ENCODE measurements at places on chromosomes 12 and 14.
A peak's percentile ranks its signal among the peaks of the same experiment; 100 is the strongest.

DNA sequence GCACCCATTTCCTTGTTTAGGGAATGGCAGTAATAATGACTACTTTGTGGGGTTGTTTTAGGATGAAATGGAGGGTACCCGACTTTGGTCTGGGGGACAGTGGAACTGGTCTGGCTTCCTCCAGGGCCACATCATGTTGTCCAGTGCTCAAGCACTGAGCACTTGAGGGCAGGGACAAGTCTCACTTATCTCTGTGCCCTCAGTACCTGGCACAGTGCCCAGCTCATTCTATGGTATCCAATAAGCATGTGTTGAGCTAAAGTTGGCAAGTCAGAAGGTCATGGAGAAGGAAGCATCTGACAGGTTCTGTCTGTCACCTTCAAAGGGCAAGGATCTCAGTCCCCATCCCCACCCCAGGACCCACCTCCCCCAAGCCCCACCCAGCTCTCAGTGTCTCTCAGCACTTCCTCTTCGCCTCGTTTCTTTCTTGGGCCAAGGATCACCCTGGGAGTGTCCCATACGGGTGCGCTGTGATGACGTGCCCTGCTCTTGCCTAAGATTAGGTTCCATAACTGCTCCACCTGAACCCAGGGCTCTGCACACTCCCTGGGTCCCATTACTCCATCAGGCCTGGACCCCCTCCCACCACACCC lies 24.3 kb upstream of the TMEM106C start:
- no peak for DNase-seq

- peak; percentile 85 for DNase-seq
These were observed 10.4 kb downstream of the OTUB2 start for GRCh38 chr14:94036313-94037167.

GRCh38 chr12:121590476-121591143 lies 9.8 kb upstream of the KDM2B start:
- DNase-seq = peak; percentile 28

GRCh38 chr12:57881475-57881874 lies 34.9 kb upstream of the CTDSP2 start:
- DNase-seq = no peak

- peak; percentile 28 for DNase-seq
These were observed 50.5 kb downstream of the IRF2BPL start for GRCh38 chr14:76977793-76978720.

- DNase-seq = no peak
These were observed 11.2 kb upstream of the TCP11L2 start for GRCh38 chr12:106291342-106291741.

DNA sequence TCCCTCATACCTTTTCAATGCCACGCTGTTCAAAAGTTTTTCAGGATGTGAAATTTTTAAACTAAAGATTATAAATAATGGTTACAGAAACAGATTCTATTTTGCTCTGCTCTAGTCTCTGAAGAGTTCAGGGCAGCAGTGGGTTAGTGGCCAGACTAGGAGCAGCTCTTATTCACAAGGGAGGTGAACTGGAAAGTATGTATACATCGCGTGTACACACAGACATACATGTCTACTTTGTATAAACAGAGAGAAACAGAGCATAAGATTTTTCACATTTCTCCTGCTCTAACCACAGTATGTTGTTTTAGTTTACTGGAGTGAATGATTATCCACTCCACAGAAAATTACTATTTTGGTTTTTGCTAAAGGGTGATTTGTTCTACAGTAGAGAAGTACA lies 74.4 kb upstream of the CRY1 start:
- no peak for DNase-seq

GRCh38 chr14:61582815-61583214 lies 112.5 kb upstream of the HIF1A start:
- no peak for DNase-seq

DNA sequence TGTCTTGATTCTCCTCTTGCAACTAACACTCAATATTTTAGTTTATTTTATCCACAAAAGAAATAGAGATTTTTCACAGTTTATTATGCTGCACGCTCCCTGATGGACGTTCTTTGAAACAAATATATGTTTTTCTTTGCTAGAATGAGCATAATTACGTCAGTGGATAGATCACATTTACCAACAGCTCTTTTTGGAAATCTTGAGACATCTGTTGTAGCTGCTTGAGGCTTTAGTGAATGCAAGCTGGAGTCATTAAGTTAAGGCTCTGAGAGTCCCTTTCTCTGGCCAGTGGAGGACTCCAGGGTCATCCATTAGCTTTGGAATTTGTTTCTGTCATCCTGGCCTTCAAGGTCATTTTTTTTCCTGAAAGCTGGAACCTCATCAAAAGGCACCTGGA lies 405.6 kb upstream of the TMEM132C start:
- DNase-seq = no peak

GRCh38 chr12:13032164-13032563 lies 12.0 kb upstream of the FAM234B start:
- no peak for DNase-seq

DNA sequence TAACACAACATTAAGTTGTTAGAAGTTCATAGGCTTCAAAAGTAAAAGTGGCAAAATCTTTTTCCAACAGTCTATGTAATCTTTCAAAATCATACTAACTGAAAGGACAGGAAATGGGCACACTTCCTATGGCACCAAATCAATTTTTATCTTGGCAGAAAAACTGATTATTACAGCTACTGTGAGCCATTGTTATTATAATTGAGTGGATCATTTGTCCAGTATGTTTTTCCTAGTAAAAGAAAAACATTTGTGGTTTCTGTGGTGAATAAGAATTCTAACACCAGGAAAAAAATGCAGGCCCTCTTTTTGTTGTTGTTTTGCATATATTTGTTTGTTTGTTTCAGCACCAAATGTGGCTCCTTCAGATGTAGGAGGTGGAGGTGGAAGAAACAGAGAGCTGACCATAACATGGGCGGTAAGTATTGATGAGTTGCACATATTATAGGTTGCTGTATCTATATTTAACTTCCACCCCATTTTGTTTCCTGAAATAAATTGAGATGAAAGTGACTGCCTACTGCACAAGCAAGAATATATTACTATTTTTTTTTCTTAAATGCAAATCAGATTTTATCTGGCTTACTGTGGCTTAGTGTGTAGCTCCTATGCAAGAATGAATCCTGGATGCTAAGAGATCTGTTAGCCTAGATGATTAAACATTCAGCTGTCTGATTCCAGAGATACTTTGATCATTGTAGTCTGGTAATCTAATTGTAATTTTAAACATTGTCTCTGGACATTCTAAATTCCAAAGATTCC lies 174.1 kb upstream of the PDZRN4 start:
- no peak for DNase-seq

GRCh38 chr12:104805186-104805585 lies 152.9 kb downstream of the SLC41A2 start:
- peak; percentile 42 for DNase-seq

- no peak for DNase-seq
These were observed 35.2 kb downstream of the CRY1 start for GRCh38 chr12:107058190-107058589.

DNA sequence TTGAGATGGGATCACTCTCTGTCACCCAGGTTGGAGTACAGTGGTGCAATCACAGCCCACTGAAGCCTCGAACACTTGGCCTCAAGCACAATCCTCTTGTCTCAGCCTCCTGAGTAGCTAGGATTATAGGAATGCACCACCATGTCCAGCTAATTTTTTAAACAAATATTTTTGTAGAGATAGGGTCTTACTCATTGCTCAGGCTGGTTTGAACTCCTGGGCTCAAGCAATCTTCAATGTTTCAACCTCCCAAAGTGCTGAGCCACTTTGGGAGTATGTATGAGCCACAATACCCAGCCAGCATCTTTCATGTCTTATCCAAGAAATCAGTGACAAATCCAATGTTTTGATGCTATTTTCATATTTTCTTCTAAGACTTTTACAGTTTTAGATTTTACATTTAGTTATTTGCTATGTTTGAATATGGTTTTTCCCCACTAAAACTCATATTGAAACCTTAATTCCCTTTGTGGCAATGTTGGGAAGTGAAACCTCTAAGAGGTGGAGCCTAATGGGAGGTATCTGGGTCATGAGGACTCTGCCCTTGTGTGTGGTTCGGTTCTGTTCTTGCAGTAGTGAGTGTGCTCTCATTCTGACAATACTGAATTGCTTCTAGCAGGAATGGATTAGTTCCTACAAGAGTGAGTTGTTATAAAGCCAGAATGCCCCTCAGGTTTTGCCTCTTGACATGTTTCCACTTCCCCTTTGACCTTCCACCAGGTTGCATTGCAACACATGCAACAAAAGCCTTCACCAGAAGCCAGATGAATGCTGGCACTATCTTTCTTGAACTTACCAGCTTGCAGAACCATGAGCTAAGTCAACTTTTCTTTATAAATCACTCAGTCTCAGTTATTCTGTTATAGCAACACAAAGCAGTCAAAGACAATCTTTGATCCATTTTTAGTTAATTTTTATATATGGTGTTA lies 80.8 kb upstream of the AMIGO2 start:
- no peak for DNase-seq

DNA sequence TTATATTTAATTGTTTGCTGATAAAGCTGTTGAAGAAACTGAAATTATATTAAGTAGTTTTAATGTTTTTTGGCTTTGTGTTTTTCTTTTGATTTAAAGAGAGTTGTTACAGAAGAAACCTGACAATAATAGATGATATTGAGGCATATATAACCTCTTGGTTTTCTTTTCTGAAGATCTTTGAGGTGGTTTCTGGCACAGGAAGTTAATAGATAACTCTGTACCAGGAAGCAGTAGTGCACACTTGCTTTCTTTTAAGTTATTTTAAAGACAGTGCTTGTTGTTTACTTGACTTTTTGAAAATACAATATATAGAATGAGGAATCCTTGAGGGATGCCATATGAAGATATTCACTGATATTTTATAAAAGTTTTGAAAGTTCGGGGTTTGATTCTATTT lies 209.0 kb upstream of the FBXO33 start:
- no peak for DNase-seq

- DNase-seq = no peak
These were observed 8.1 kb upstream of the IRF2BPL start for GRCh38 chr14:77036484-77037214.

- no peak for DNase-seq
These were observed 327.2 kb upstream of the E2F7 start for GRCh38 chr12:77392467-77393088.

GRCh38 chr12:88223519-88223918 lies 81.4 kb downstream of the TMTC3 start:
- no peak for DNase-seq

- DNase-seq = no peak
These were observed 6.3 kb upstream of the CFAP54 start for GRCh38 chr12:96483116-96483515.

- no peak for DNase-seq
These were observed 287.5 kb downstream of the FOXG1 start for GRCh38 chr14:29054119-29054518.

DNA sequence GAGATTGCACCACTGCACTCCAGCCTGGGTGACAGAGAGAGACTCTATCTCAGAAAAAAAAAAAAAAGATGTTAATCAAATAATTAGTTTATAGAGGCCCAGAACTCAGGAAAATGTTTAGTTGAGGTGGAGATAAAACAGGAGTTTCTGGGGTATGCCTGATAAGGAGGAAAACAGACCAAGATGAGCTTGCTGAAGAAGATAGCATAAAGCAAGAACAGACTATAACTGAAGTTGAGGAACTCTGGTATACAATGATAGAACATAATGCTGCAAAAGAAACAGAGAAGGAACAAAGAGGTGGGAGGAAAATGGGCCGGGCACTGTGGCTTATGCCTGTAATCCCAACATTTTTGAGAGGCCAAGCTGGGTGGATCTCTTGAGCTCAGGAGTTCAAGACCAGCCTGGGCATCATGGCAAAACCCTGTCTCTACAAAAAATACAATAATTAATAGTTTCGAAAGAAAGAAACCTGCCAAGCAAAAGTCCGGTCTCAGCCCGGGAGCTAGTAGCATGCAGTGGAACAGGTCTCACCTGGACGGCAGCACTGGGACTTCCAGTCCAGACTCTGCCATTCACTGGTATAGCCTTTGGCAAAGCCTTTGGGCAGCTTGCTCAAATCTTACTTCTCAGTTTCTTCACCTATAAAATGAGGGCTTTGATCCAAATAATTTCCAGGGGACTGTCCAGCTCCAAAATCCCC lies 25.4 kb downstream of the SLC35E3 start:
- no peak for DNase-seq

GRCh38 chr14:52950410-52950897 lies 396 bp downstream of the FERMT2 start:
- DNase-seq = peak; percentile 50

DNA sequence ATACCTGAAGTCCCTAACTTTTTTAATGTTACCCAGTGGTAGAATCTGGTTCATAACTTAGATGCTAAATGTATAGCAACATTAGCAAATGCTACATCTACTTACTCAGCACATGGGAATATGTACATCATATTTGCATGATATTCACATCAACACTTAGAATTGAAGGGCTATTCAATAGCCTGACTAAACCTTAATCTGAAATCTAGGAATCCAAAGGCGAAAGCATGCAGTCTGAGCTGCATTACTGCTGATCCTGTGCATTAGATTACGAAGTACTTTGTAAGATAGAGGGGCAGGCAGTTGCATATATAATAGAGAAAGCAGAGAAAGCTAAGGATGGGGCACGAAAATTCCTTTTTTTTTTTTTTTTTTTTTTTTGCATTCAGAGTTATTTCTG lies 40.4 kb downstream of the SLC38A4 start:
- DNase-seq = no peak

DNA sequence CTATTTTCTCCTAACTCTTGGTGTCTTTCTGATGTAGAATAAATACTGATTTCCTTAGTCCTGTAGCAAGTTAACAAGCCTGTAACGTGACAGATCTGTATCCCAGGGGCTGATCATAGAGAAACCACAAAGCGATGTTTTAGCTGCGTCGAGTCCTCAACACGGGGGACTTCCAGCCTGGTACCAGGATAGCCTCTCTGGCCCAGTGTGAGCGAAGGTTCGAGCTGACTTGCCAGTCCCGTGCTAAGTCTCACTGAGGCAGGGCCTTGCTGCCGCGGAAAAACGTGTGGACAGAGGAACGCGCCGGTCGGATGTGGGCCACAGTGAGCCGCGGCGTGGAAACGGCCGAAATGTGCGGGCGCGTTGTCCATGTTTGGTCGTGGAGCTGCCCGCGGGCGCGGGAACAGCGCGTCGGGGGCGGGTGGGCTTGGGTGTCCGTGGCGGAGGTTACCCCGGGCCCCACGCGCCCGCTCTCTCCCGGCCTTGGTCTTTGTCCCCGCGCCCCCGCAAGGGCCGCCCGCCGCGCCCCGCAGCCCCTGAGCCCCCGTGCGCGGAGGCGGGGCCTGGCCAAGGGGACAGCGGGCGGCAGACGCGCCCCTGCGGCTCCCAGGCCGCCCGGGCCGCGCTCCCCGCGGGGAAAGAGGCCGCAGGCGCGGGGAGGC lies 531 bp upstream of the EML1 start:
- no peak for DNase-seq

Data from AG08396 (cell line).